ENCODE measurements at places on chromosomes 7 and 10.

- no peak for DNase-seq
Measured at GRCh38 chr7:142098004-142098403, 13.5 kb upstream of the MGAM2 start.

DNA sequence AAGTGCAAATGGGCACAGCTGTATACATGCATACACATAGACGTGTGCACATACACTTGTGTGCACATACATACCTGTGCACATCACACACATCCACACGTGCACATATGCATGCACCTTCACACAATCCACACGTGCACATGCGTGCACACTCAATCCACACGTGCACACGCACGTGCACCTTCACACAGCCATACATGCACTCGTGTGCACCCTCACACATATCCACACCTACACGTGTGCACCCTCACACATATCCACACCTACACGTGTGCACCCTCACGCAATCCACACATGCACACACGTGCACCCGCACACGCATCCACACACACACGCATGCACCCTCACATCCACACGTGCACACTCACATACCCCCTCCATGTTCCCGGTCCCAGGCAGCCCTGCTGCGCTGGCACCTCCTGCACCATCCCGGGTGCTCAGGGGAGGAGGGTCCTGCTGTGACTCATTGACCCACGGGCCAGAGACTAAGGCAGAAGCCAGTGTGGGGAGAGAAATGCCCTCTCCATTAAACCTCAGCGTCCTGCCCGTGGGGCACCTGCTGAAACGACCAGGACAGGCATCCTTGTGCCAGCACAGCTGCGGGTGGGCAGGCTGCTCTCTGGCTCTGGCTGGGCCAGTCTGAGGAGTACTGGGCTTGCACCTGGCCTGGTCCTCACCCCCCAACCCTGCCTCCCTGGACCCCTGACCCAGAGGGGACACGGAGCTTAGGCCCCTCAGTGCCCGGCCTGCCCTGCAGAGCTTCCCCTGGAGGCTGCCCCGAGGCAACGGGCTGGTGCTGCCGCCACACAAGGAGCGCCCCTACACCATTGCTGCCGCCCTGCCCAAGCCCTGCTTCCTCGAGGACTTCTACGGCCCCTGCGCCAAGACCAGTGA lies 17.8 kb upstream of the UTF1 start:
- DNase-seq = no peak

DNA sequence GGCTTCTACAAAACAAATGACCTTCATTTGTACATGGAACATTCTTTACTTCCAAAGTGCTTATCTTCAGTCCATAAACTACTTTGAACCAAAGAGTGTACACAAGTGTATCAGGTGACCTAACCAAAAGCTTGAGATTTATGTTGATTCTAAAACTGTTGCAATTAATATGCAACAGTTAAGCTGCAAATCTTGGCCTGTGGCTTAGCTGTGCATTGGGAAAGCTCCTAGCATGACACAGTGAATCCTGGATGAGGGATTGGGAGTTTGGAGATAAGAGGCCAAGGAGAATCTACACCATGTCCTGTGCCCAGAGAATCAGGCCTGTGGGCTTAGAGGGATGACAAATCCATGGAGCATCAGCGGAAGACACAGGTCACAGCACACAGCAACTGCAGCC lies 105.2 kb upstream of the GSDME start:
- no peak for DNase-seq

GRCh38 chr7:148588670-148589131 lies 1.9 kb upstream of the C7orf33 start:
- no peak for DNase-seq

GRCh38 chr10:90745565-90745964 lies 112.3 kb downstream of the HTR7 start:
- no peak for DNase-seq

- DNase-seq = no peak
Measured at GRCh38 chr10:125248489-125248888, 88.1 kb upstream of the CTBP2 start.

DNA sequence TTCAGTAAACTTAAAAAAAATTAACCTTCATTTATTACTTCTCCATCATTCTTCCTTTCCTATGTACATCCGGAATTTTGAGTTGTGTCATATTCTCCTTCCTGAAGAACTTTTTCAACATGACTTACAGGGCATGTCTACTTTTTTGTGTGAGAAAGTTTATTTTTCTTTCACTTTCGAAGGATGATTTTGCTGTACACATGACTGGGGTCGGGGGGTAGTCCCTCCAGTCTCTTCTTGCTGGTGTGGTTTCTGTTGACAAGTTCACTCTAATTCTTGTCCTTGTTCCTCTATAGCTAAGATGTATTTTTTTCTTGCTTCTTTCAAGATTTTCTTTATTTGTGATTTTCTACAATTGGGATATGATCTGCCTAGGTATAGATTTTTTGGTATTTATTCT lies 55.8 kb downstream of the INPP5A start:
- no peak for DNase-seq

GRCh38 chr10:10792681-10793080 lies 225.0 kb upstream of the CELF2 start:
- DNase-seq = no peak

DNA sequence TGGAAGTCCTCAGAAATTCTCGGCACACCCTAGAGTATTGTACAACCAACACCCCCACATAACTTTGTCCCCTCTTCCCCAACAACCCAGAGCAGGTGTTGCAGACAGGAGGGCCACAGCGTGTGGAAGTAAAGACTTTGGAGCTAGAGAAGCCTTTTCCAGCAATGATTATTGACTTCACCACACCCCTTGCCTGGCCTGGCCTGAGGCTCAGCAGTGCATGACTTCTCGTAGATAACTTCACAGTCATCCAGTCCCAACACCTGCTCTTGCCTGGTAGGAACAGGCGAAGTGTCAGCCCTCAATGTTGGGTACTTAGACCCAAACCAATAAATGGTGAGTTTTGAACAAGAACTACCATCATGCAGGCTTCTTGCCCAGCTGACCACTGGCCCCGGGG lies 36.7 kb downstream of the GOT1 start:
- DNase-seq = no peak

- no peak for DNase-seq
Measured at GRCh38 chr10:128064108-128064969, 61.9 kb downstream of the MKI67 start.

DNA sequence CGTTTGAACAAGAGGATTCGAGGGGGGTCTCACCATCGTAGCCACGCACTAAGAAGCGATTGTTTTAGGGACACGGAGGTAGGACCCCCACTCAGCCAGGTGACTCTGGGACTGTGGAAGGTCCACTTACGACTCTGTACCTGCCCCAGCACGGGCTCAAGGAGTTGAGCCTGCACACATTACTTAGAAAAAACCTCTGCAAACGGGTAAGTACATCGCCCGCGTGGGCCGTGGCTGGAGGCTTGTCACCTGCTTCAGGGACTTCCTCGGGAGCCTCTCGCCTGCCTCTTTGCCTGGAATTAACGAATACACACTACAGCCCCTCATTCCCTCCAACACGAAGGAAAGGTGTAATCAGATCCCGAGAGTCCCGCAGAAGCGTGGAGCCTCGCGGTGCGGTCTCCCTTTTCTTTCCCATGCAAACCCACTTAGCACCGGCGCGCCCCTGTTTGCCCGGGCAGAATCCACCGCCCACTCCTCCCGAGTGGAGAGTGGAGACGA lies 826 bp downstream of the PODXL start:
- no peak for DNase-seq

- DNase-seq = no peak
Measured at GRCh38 chr7:126843336-126843735, 409.4 kb downstream of the GRM8 start.

- DNase-seq = no peak
Measured at GRCh38 chr10:129946859-129947258, 17.2 kb downstream of the EBF3 start.

DNA sequence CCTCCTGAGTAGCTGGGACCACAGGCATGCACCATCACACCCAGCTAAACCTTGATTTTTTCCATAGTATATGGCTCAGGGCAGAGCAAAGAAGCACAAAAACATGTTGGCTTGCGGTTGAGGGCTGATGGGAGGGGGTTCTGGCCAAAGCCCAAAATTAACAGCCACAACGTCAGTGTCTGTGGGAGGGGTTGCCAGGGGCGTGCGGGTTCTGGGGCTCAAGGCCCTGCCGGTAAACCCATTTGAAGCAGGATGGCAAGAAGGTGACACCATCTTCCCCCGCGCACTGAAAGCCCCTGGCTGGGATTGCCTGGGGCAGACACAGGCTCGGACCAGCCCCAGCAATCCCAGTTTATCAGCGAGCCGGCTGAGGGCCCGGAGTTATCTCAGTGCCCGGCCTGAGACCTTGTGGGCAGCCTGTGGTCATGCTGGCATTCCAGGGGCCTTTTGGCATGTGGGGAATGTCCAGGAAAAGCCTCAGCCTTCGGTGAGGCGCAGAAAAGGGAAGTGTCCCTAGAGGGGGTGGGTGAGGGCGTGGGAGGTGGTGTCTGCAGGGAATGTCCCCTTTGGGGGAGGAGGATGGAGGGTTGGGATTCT lies 167.7 kb upstream of the TNRC18 start:
- DNase-seq = no peak

- DNase-seq = no peak
Measured at GRCh38 chr10:4337563-4337962, 488.4 kb upstream of the AKR1E2 start.

- no peak for DNase-seq
Measured at GRCh38 chr7:74101061-74101681, 17.6 kb downstream of the LIMK1 start.

- no peak for DNase-seq
Measured at GRCh38 chr7:25953859-25954258, 198.1 kb upstream of the NFE2L3 start.

DNA sequence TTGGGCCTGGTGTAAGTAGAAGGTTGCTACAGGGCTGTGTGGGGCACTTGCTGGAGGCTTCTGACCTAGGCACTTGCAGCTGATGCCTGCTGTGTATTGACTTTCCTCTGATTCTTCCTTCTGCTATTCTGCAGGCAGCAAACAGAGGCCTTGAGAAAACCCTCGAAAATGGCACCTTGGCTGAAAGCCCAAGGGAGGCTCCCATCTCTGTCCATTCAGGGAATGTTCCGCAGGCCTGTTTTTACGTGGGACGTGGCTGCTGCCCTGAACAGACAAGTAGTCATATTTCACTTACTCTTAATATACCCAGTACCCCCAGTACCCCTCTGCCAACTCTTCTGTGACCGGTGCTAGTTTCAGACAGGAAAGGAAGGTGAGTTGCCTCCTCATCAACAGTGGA lies 664.7 kb downstream of the INHBA start:
- no peak for DNase-seq

DNA sequence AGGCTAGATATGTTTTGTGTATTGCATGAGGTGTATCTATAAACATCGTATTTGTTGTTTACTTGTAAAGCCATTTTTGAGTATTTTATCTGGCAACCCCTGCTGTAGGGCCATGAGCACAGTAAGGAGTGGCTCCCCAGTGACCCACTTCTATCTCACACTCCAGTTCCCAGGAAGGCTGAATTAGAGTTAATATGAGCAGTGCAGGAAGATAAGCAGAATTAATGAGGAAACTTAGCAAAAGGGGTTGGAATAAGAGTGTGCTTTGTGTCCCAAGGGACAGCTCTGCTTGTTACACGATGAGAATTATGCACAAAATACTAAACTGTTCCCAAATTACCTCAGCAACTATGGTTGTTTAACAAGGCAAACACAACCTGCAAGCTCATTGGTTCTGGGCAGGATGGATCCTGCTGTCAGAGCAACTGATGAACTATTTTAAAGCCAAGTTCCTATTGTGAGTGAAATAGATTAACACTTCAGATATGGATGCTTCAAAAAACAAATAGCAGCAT lies 1005.8 kb downstream of the NRG3 start:
- DNase-seq = no peak

- no peak for DNase-seq
Measured at GRCh38 chr7:43406961-43407360, 175.9 kb upstream of the STK17A start.

- no peak for DNase-seq
Measured at GRCh38 chr7:138556771-138557484, 96.9 kb downstream of the TRIM24 start.

GRCh38 chr10:79259834-79260233 lies 87.4 kb upstream of the PPIF start:
- DNase-seq = no peak

DNA sequence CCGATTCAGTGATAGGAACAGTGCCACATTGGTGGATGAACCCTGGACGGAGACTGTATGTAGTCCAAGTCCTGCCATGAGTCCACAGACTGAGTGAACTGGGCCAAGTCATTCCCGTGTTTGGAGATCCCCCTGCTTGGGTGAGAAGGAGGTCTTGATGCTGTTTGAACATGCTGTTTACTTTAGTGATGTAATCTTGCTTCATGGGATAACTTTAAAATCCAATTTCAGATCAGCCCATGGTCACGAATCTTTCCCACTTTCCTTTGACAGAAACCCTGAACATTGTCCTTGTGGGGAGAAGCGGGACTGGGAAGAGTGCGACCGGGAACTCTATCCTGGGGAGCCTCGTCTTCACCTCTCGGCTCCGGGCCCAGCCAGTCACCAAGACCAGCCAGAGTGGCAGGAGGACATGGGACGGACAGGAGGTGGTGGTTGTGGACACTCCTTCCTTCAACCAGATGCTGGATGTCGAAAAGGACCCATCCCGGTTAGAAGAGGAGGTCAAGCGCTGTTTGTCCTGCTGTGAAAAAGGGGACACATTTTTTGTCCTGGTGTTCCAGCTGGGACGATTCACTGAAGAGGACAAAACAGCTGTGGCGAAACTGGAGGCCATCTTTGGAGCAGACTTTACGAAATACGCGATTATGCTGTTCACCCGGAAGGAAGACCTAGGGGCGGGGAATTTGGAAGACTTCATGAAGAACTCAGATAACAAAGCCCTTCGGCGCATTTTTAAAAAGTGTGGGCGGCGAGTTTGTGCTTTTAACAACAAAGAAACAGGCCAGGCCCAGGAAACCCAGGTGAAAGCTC lies 26.6 kb downstream of the GIMAP8 start:
- DNase-seq = no peak

- no peak for DNase-seq
Measured at GRCh38 chr10:94006591-94007550, 13.1 kb downstream of the PLCE1 start.

DNA sequence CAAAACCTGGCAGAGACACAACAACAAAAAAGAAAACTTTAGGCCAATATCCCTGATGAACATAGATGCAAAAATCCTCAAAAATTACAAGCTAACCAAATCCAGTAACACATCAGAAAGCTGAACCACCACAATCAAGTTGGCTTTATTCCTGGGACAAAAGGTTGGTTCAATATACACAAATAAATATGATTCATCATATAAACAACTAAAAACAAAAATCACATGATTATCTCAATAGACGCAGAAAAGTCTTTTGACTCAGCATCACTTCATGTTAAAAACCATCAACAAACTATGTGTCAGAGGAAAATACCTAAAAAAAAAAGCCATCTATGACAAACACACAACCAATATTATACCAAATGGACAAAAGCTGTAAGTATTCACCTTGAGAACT lies 283.5 kb downstream of the THSD7A start:
- no peak for DNase-seq

DNA sequence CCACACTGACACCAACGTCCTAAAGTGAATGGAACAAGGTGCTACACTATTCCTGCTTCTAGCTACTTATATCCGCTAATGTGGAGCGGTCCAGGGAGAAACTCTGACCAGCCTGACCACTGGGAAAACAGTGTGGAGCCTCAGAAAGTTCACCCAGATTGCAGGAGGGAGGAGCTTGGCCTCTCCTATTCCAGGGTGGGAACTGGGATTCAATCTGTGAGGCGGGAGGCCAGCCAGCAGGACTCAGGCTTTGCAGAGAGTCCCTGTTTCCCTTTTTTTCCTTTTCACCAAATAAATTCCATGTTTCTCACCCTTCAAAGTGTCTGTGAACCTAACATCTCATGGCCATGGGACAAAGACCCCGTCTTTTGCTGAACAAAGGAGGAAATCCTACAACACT lies 86.4 kb upstream of the SEMA3C start:
- DNase-seq = no peak

GRCh38 chr10:48531486-48531885 lies 73.4 kb downstream of the ARHGAP22 start:
- DNase-seq = no peak

Data from iPS DF 19.7 (cell line).